CD4-positive, alpha-beta T cell treated with Interleukin-12 subunit alpha and Interleukin-12 subunit beta, for 1 hour (primary cell): ENCODE measurements at places on chromosomes 5 and 9.

DNA sequence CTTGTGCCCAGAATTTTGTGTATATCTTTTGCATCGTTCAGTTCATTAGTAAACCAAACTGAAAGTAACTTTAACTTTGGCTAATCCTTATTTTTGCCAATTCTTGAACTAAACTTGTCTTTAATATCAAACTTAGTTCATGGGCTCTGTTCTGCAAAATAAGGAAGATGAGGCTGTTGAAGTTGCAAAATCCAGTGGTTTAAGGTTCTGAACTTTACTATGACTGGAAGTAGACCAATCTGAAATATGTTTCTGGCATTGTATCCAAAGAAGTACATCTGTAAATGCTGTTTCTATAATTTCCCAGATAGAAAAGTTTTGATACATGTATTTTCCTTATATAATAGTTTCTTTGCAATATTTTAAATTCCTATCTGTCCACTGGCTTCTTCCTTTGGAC lies 238.1 kb downstream of the CETN3 start:
- no peak for DNase-seq

GRCh38 chr5:143054480-143054941 lies 284.3 kb downstream of the ARHGAP26 start:
- DNase-seq, result peak; percentile 29

GRCh38 chr5:76576450-76576849 lies 46.8 kb downstream of the F2RL2 start:
- DNase-seq, result no peak

DNA sequence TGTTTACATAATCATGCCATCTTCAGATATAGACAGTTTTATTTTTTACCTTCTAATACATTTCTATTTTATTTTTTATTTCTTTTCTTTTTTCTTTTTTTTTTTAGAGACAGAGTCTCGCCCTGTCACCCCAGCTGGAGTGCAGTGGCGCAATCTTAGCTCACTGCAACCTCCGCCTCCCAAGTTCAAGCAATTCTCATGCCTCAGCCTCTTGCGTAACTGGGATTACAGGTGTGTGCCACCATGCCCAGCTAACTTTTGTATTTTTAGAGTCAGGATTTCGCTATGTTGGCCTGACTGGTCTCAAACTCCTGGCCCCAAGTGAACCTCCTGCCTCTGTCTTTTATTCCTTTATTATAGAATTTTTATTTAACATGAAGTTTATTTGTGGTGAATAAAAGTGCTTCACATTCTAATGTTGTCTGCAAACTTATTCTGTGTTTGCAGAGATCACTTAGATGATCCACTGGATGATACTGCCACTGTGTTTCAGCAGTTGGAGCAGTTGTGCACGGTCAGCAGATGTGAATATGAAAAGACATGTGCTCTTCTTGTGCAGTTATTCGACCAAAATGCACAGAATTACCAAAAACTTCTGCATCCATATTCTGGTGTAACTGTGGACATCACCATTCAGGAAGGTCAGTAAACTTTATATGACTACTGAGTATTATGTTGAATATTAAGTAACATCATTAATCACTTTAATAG lies 62.2 kb downstream of the RANBP17 start:
- DNase-seq, result no peak

DNA sequence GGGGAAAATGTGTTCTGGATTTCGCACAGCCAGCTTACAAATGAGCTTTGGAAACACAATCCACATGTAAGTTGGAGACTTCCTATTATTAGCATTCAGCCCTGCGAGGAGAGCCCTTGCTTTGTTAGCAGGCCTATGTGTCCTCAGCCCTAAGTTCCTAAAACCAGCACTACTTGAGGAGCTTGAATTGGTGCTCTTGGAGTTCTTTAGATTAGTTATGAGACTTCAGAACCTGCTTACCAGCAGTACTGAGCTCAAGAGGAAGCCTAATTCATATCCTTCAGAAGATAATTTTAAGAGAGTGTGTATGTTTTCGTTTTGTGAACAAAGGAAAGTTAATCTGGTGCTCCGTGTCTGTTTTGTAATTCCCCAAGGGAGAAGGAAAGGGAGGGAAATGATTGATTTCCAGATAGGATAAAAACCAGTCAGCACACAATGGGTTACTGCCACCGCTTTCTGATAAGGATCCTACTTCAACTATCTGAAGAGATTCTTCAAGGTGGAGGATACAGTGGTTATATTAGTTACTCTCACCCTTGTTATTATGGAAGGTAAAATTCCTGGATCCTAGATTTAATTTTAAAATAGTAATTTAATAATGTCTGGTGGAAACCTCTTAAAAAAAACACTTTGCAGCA lies 35.2 kb downstream of the PIK3R1 start:
- DNase-seq, result no peak

DNA sequence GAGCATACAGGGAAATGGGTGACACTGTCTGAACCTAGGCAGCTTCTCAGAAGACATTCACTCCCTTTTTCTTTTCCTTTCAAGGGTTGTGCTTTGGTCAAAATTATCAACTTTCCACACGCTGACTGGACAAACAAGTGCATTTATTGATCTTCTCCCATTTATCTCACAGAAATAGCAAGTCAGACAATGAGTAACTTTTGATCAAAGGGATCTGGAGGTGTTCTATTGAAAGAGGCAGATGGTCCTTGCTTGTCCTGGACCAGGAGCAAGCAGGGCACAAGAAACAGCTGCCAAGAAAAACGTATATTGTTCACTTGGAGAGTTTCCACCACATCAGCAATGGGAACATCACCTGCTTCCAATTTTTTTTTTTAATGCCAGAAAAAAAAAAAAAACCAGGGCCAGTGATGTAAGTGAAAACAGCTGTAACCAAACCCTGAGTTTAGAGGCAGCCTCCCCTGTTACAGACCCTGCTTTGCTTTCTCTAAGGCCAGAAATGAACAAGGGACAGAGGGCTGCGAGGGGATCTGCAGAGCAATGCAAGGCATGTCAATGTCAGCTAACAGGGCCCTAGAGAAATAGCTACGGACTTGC lies 79.8 kb downstream of the NIPSNAP3B start:
- DNase-seq, result no peak

DNA sequence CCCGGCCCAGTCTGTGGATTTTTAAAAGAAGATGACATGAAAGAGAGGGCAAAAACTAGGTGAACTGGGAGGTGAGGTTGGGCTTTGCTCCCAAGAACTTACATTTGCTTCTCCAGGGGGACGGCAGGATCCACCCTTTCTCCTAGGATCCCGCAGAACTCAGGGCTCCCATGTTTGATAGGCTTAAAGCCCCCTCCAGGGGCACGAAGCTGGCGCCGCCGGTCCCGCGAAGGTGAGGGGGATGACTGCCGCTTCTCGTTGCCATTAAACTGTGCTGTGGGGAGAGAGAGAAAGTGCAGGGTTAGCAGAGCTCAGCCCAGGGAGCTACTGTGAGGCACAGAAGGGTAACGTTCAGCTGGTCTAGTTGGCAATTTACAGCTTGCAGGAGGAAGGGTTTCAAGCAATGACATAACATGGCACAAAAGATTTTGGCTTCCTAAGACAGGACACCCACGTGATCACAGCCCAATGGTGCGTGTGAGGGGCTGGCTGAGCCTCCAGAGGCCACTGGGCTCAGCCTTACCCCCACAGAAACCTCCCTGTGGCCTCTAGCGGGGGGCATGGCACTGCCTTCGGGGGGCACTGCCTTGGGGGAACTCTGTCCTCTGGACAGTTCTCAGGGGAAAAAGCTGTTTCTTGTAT lies 52.0 kb upstream of the SLC25A51 start:
- no peak for DNase-seq

DNA sequence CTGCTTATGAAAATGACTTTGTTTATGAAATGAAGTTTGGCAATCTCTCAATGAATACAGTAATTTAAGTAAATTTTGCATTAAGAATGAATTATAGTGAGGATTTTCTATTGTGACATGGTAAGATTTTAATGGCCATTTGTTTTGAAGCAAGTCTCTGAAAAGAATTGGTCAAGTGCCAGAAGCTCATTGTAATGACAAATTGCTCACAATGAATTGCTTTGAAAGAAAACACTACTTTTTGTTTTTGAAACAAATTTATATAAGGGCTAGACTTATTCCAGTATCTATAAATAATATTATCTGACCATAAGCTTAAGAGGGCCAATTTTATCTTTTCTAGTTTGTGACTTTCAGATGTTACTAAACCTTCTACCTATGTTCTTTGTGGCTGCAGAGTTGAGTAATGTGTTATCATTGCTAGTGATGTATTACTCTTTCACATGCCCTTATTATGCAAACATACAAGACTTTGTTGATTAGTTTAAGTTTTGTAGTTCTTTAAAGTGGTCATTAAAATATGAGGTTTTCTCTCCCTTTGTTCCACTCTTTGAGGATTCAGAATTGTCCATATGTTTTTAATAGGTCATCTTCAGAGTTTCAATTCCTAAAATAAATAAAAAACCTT lies 93.0 kb upstream of the ZNF608 start:
- no peak for DNase-seq

DNA sequence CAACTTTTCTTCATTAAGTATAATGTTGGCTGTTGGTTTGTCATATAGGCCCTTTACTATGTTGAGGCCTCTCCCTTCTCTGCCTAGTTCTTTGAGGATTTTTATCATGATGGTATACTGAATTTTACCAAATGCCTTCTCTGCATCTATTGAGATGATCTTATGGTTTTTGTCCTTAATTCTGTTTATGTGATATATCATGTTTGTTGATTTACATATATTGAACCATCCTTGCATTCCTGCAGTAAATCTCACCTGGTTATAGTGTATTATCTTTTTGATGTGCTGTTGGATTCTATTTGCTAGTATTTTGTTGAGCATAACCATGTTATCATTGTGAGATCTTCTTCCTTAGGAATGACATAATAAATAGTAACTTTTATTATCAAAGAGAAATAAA lies 362.9 kb downstream of the CCDC171 start:
- no peak for DNase-seq

DNA sequence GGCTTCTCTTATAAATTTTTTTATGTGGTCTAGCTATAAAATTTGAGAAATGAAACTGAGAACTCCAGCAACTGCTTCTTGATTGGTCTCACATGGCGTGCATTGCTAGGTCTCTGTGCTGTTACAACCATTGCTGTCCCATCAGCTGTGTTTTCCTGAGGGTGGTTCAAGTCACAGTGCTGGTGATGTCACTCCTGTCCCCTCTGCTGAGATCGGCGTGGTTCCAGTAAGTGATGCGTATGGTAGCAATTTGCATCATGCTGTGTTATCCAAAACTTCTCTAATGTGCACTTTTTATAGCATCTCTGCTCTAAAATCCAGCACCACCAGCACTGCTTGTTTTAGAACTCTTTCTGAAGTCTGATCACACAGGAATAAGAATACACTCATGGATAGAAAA lies 112.6 kb upstream of the ZNF608 start:
- no peak for DNase-seq

- DNase-seq, result no peak
These were observed 14.2 kb downstream of the LPCAT1 start for GRCh38 chr5:1509346-1510085.

DNA sequence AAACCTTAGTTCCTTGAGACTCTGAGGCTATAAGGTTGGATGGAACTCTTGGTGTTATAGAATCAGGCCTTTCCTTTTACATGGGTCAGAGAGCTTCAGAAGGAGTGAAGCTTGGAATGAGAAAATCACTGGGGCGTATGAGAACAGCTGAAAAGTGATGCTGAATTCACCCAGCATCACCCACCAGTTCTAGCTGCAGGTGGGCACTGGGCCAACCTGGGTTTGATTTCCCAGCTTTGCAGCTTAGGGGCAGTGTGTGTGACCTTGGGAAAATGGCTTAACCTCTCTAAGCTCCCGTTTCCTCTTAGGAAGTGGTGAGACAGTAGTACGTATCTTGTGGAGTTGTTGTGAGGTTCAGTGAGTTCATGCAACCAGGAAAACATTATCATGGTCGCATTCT lies 10.7 kb downstream of the PCDH12 start:
- DNase-seq, result no peak

GRCh38 chr9:89684218-89684617 lies 79.4 kb downstream of the GADD45G start:
- no peak for DNase-seq

DNA sequence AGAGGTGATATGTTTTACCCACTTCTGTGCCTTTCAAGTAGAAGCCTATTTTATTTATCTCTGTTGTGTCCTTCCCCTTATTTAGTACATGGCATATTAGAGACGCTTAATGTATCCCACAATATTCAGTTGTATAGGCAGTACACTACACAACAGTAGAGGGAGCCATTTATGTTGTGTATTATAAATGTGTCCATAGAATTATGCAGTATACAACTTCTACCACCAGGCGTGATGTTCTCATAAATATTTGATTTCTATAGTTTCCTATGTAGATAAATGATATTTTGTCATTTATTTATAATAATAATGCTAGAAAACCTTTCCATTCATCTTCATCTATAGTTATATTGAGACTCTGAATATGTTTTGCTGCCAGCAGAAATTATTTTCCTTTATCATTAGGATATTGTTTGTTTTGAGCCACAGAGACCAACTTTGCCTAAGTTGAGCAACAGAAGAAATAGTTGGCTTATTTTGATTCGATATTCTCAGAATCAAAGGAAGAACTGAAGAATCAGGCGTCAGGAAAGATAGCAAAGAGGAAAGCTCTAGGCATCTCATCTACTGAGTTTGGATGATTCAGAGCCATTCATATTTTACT lies 81.7 kb downstream of the ADAMTS19 start:
- DNase-seq, result no peak

- DNase-seq, result no peak
These were observed 7.1 kb upstream of the SEMA4D start for GRCh38 chr9:89505048-89505447.

- DNase-seq, result no peak
These were observed 229.3 kb downstream of the RFX3 start for GRCh38 chr9:3296536-3296935.

- no peak for DNase-seq
These were observed 259.1 kb downstream of the AOPEP start for GRCh38 chr9:94985649-94986048.

- DNase-seq, result no peak
These were observed 29.3 kb downstream of the SEMA5A start for GRCh38 chr5:9516591-9516990.

DNA sequence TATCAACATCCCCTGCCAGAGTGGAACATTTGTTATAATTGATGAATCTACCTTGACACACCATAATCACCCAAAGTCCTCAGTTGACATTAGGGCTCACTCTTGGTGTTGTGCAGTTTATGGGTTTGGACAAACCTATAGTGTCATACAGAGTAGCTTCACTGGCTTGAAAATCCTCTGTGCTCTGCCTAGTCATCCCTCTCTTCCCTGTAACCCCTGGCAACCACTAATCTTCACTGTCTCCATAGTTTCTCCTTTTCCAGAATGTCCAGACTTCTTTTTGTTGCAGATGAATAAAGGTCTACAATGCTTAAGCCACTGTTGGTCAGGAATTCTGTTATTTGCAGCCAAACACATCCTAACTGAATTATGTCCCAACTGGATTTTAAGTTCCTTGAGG lies 22.5 kb upstream of the SUB1 start:
- no peak for DNase-seq

DNA sequence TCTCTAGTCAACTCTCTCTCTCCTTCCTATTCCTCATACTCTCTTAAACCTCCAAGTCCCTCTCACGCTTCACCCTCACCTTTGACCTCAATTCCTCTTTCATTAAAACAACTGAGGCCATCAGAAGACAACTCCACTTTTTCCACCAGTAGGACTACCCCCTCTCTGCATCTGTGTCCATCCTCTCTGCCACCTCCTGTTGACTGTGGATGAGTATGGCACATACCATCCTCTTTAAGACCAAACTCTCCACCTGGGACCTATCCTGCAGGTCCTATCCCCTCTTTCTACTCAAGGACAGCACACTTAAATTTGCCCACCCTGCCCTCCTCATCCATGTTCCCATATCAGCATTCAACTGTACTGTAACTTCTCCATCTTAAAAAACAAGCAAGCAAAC lies 89.2 kb downstream of the FOXD1 start:
- no peak for DNase-seq

- no peak for DNase-seq
These were observed 8.8 kb upstream of the RNF183 start for GRCh38 chr9:113311961-113312360.
